ENCODE measurements at places on chromosomes 5 and 9.

DNA sequence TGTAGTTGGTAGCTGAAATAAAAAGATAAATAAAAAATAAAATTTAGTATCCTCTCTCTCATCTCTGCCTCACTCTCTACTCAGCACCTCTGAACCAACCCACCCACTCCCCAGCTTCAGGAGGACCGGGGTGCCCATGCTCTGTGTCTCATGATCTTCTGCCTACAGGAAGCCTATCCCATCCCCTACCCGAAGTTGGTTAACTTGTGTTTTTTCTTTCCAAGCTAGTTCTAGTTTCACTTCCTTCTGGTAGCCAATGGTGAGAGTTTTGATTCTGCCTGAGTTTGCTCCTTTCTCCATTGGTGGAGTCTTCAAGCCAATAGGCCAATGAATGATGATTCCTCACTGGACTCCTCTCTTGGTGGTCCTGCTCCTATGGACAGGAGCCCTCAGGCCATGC is 32.1 kb downstream of the SNX24 start:
- no peak for DNase-seq

DNA sequence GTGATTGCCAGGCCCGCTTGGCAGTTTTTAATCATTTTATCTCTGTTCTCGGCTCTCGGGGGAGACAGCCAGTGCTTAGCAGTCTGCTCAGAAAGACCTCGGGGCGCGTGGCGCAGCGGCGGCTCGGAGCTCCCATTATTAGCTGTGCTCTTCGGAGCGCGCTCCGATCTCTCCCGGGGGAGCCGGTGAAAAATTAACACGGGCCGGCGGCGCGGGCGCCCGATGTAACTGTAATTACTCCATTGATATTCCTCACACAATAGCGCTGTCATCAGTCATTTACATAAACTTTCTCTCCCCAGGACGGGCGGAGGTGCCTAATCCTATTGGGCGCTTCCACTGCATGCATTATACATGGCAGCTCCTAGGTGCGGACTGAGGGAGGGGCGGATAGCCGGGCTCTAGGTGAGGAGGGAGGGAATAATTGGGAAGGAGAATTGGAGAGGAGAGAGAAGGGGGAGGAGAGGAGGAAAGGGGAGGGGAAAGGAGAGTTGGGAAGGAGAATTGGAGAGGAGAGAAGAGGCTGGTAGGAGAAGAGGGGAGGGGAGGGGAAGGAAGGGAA is 24.9 kb downstream of the LMX1B start:
- DNase-seq, result no peak

GRCh38 chr9:113635586-113635985 is 172.1 kb downstream of the RGS3 start:
- DNase-seq, result no peak

DNA sequence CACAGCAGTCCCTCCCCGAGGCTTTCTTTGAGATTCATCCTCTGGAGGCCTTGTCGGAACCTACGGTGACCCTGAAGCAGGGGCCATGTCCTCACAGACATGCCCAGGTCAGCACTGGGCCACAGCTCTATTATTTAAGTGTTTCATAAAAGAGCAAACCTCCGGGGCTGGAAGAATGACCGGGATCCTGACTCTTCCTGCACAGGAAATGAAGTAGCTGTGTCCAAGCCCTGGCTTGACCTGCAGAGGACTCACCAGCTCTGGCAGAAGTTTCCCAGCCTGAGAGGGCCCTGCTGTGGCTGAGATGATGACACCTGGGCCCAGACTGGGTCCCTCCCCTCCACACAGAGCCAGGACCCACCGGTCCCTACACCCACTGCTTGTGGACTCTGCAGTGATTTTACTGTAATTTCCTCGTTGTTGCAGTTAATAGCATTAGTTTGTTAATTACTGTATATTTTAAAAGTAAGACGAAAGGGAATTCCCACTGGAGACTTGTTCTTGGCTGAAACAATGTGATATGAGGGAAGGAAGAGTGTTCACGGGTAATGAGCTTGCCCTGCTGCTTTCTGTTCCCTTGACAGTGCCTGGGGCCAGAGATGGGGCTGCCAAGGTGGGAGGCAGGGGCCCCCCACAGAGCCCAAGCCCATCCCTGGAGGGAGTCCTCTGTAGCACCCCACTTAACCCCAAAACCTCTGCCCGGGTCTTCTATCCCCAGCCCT is 72.2 kb downstream of the PCDH1 start:
- no peak for DNase-seq

GRCh38 chr9:74172874-74173273 is 324.3 kb upstream of the RORB start:
- no peak for DNase-seq

GRCh38 chr5:95842854-95843544 is 20.5 kb upstream of the GLRX start:
- DNase-seq, result no peak

DNA sequence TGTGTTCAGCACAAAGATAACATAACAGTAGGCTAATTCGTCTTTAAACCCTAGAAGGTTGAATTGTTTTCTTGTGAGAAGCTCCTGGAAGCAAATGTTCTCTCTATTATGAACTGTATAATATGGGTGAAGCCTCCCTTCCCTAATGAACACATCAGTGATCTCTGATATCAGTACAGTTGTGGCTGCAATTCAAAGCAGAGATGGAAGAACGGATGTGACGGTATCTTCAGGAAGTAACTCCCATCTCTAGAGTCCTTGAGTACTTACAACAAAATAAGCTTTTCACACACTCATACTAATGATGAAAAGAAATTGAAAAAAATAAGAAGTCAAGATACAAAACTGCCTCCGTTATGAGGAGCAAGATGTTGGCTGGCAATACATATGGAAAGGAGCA is 4.5 kb downstream of the HCN1 start:
- no peak for DNase-seq

DNA sequence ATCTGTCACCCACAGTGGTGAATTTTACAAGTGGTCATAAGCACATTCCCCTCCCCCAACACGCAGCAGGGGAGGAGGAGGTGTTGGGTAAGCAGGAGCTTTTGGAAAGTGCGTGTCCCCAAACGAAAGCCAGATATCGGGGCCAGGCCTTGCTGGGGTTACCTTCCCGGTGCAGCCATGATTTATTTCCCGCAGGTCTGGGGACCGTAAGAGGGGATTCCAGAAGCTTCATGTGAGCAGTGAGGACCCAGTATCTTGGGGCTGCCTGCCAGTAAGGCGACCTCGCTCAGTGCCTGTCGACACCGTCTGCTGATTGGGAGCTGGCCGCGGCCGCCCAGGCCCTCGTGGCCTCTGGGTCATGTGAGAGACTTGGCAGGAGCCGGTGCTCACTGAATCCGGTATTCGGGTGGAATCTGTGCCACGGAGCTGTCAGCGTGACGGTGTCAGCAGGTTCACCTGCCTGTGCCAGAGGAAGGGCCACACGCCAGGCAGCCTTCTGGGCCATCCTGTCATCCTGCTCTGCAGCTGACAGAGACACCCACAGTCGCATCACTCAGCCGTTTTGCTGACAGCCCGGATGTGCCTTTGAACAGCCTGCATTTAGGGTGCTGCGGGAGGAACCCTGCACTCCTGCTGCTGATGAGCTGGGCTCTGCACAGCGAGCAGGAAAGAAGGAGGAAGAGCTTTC is 37.3 kb downstream of the SEC61B start:
- DNase-seq, result no peak

GRCh38 chr5:74685979-74686631 is 1.1 kb downstream of the HEXB start:
- DNase-seq, result no peak

- no peak for DNase-seq
Observed at GRCh38 chr9:137198902-137199283, 1.6 kb downstream of the TPRN start.

DNA sequence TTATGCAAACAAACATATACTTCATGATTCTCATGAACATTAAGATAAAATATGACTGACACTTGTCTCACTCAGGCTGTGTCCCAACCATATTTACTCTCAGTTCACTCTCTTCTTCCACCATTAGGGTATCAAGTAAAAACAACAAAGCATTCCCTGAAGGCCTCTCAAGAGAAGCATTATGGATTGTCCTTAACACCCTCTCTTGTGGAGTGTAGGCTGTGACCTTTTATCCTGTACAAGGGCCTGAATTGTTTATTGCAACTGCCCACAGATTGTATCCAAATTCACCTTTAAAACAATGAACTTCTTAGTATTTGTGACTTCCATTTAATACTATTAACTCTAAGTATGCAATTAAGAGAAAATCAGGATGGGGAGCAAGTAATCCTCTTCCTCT is 78.1 kb downstream of the RICTOR start:
- no peak for DNase-seq

DNA sequence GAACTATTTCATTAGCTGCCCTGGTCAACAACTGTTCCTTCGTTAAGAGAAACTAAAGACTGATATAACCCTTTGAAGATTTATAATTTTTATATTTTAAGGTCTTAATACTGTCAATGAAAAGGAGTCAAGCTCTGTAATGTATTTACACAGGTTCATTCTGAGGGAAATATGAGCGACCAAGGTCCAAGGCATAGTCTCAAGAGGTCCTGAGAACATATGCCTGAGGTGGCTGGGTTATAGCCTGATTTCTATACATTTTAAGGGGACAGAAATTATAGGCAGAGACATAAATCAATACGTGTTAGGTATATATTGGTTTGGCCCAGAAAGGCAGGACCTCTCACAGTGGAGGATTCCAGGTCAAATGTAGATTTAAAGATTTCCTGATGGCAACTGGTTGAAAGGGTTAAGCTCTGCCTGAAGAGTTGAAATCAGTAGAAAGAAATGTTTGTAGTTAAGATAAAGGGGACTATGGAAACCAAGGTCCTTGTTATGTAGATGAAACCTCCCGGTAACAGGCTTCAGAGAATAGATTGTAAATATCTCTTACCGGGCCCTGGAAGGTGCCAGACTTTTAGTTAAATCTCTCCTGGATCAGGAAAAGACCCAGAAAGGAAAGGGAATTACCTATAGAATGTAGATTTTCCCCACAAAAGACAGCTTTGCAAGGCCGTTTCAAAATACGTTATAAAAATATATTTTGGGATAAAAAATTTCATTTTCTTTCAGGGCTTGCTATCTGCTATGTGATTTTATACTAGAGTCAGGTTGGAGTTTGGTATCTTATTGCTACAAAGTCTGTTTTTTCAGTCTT is 107.3 kb upstream of the PRLR start:
- DNase-seq, result no peak

- peak; percentile 23 for DNase-seq
Observed at GRCh38 chr9:18238254-18238653, 235.7 kb upstream of the ADAMTSL1 start.

DNA sequence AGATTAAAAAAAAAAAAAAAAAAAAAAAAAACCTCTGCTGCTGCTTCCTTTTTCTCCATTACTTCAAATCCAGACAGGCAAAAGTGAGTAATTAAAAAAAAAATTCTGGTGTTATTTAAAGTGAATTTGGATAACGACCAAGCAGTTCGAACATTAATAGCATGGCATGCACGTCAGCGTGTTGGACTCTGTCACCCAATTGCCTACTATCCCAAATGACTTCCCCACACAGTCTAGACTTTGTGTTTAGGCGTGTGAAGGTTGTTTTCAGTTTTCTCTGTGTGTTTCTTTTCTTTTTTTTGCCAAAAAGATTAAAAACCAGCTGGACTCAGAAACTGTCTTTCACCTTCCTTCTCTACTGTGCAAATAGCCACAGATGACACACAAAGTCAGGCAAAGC is 321.4 kb downstream of the MSX2 start:
- DNase-seq, result no peak

DNA sequence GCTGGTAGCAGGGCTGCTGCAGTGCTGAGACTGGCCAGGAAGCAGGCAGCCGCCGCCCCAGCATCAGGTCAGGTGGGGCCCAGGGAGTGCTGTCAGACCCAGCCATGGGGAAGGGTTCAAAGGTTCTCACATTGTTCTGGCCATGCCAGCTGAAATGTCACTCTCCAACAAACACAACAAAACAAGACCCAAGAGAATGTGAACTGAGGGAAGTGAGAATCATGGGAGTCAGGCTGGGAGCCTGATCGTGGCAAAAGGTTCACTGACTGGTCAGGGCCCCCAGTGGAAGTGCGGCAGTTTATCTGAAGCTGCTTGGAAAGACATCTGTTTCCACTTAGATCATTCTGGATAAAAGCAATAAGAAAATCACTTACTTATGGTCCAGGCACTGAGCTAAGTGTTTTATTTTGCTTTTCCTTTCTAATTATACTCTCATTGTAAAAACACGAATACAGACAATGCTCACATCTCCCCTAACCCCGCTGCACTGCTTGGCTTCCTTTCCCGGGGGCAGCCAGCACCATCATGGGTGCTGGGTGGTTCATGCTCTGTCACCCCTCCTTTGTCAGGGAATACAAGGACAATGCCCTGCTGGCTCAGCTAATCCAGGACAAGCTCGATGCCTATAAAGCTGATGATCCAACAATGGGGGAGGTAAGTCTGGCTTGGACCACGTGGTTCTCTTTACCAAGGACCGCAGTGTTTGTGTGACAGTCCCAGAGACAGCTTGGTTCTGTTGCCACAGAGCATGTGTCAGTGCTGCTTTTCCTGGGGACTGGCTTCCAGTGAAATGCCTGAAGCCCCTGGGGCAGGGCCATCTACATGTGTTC is 41.9 kb upstream of the CFAP157 start:
- no peak for DNase-seq

DNA sequence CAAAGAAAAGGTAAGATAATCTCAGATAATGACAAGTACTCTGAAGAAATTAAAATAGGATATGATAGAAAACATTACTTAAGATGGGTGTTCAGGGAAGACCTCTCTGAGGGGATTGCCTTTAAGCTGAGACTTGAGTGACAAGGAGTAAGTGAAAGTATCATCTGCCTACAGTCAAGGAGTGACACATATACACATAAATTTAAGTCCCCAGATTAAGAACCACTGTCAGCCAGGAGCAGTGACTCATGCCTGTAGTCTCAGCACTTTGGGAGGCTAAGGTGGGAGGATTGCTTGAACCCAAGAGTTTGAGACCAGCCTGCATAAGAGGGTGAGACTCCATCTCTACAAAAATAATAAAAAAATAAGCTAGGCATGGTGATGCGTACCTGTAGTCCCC is 19.7 kb upstream of the ANKHD1 start:
- no peak for DNase-seq

DNA sequence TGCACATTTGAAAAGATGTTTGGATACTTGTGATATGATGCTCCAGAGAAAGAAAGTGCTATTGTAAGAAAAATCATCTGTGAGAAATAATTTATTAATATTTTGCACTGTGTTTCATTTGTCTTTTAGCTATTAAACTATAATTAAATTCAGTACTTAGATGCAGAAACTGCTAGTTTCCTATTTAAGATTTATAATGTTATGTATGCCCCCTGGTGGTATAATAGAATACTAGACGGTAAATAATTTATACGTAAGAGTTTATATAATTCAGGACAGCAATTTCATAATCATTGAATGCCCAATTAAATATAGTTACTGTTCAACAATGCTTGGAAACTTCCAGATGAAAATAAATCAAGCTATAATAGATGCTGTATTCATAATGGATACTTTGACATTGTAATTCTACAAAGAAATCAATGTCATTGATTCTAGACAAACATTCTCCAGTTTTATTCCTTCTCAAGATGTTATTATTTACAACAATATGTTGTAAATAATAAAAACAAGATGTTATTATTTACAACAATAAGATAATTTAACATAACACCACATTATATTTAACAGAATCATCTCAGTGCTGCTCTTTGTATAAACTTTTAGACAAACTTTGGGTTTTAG is 101.0 kb downstream of the TMEM232 start:
- DNase-seq, result no peak

- no peak for DNase-seq
Observed at GRCh38 chr5:109191153-109191558, 218.6 kb downstream of the PJA2 start.

- DNase-seq, result no peak
Observed at GRCh38 chr5:36724467-36725332, 118.3 kb downstream of the SLC1A3 start.

GRCh38 chr9:114953046-114953445 is 22.7 kb upstream of the TNFSF8 start:
- DNase-seq, result no peak

GRCh38 chr9:6055216-6055615 is 39.8 kb upstream of the RANBP6 start:
- DNase-seq, result peak; percentile 85

Data from kidney epithelial cell (primary cell).